Bone marrow (tissue), 2 donors: ENCODE measurements at places on chromosomes 6 and 20.

GRCh38 chr6:125717120-125717731, 32.2 kb upstream of the HEY2 start:
- no peak for DNase-seq

GRCh38 chr6:332671-333070, 40.4 kb downstream of the DUSP22 start:
- no peak for DNase-seq

- no peak for DNase-seq
Measured at GRCh38 chr6:71399279-71399678, 110.7 kb downstream of the OGFRL1 start.

DNA sequence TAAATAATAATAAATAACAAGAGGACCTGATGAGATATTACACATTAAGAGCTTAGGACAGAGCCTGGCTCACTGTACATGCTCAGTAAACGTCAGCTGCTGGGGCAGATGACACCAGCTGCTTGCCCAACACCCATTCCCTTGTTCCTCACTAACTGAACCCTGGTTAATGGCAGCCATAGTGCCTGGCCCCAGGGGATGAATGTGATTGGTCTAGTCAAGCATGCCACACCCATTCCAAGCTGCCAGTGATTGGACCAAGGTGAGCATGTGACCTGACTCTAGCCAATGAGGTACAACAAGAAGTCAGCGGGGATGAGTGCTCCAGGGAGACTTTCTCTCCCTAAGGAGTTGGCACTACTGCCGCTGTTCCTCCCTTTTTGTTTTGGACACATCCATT, 85.1 kb upstream of the PTPN1 start:
- no peak for DNase-seq

- no peak for DNase-seq
Measured at GRCh38 chr20:10178091-10178490, 40.5 kb upstream of the SNAP25 start.

DNA sequence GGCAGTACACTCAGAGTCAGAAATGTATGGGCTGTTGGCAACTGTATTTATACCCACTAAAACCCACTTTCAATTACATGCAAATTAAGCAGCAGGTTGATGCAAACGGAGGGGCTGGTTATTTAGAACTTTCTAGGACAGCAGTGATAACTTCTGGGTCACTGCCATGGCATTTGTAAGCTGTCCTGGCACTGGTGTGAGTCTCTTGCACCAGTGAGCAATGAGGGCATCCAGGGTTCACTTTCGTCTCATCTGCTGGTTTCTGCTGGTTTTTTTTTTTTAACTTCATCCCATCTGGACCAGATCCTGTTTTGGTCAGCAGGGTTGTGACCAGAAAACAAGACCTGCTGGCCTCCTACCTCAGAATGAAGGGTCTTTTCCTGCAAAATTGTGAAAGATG, 49.2 kb downstream of the CDH26 start:
- DNase-seq, result no peak

DNA sequence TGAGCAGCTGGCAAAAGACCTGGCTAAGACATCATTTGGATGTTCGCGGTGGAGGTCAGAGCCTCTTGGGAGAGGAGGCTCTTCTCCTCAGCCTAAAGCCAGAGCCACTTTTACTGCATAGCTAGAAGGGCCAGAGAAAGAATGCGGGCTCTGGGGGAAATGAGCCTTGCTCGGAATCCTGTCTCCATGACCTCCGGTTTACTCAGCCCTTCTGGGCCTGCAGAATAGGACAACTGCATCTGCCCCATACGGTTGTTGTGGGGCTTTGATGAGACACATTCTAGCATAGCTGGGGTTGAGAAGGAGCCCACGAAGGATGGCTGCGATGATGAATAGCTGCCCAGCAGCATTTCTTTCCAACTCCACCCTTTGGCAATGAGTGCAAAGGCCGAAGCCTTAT, 115.0 kb upstream of the SLC22A23 start:
- no peak for DNase-seq

- no peak for DNase-seq
Measured at GRCh38 chr6:21914121-21914973, 320.8 kb downstream of the SOX4 start.
